ENCODE measurements at places on chromosomes 6 and 20. TPM values are rescaled to one million over a fixed set of nuclear protein-coding genes. Genes with fewer than 3 reads are reported as not detected.

DNA sequence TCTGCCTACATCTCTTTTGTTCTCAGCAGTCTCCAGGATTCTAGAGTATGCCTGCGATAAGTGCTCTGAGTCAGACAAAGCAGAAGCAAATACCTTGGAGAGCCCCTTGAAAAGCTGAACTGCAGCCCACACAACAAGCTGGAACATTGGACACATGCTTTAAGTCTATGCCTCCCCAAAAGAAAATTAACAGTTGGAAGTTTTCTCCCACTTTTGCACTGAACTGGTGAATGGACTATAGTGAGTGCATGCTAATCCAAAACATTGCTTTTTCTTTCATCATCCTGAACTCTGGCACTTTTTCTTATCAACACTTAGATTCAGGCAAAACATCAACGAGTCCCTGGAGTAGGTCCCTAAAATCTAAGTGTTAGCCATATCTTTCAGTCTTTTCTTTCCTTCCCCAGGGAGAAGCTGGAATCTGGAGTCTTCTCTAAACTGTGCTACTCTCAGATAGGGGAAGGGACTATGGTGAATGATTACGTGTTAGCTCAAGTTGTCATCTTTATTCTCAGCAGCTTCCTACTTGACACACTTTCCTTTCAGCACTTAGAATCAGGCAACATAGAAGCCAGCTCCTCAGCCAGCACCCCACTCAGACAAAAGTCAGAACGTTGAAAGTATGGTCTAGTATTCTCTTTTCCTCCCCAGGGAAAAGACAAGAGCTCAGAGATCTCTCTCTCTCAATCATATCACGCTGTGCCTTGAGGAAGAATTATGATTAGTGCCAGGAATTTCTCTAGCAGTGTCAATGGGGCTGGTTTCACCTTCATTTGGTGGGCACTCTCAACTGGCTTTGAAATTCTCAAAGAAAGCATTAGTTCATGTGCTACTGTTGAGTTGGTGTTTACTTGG is 811.0 kb upstream of the GJE1 start:
- H3K4me1 ChIP-seq = no peaks in the 10 kb centered on the region
- H3K27ac ChIP-seq = no peak overlapping the region
- no peaks in the 10 kb centered on the region for H3K36me3 ChIP-seq
- no peak overlapping the region for H3K4me3 ChIP-seq

- H3K27me3 ChIP-seq = no peaks in the 10 kb centered on the region
- DNase-seq = peak; percentile 37
- no peak overlapping the region for H3K27ac ChIP-seq
- H3K36me3 ChIP-seq = peaks cover 43% of the 10 kb centered on the region
- no peak overlapping the region for H3K4me3 ChIP-seq
- H3K4me1 ChIP-seq = no peaks in the 10 kb centered on the region
Measured at GRCh38 chr20:35511814-35512420, 17.5 kb downstream of the C20orf173 start.

- DNase-seq = no peak
- H3K4me3 ChIP-seq = no peak overlapping the region
- H3K27ac ChIP-seq = no peak overlapping the region
Measured at GRCh38 chr6:157974341-157974894, 7.2 kb upstream of the SYNJ2 start.

DNA sequence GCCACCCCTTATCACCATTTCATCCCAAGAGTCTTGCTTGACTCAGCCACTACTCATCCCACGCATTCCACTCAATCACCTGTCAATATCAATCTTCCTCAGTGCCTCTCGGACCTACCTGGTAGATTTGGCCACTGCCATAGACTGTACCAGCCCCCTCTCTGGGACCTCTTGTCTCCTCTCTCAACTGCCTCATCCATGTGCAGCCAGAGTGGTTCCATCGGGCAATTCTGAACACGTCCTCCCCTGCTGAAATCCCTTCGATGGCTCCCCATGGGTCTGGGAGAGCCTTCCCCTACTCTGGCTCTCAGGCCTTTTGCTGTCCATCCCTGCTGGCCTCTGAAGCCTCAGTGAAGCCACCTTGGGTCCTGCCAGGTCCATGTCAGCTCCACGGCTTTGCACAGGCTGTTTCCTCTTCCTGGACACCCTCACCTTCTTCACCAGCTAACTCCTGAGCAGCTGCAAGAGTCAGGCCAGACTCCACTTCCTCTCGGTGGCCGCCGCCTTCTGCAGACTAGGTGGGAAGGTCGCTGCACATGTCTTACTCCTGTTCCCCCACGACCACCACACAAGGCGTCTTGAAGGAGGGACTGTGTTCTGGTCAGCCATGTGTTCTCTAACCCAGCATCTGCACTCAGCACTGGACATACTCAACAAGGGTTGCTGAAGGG is 120.4 kb downstream of the TOX2 start:
- no peak overlapping the region for H3K4me3 ChIP-seq
- H3K27me3 ChIP-seq = no peaks in the 10 kb centered on the region
- H3K36me3 ChIP-seq = no peaks in the 10 kb centered on the region
- no peaks in the 10 kb centered on the region for H3K4me1 ChIP-seq
- no peak for DNase-seq

DNA sequence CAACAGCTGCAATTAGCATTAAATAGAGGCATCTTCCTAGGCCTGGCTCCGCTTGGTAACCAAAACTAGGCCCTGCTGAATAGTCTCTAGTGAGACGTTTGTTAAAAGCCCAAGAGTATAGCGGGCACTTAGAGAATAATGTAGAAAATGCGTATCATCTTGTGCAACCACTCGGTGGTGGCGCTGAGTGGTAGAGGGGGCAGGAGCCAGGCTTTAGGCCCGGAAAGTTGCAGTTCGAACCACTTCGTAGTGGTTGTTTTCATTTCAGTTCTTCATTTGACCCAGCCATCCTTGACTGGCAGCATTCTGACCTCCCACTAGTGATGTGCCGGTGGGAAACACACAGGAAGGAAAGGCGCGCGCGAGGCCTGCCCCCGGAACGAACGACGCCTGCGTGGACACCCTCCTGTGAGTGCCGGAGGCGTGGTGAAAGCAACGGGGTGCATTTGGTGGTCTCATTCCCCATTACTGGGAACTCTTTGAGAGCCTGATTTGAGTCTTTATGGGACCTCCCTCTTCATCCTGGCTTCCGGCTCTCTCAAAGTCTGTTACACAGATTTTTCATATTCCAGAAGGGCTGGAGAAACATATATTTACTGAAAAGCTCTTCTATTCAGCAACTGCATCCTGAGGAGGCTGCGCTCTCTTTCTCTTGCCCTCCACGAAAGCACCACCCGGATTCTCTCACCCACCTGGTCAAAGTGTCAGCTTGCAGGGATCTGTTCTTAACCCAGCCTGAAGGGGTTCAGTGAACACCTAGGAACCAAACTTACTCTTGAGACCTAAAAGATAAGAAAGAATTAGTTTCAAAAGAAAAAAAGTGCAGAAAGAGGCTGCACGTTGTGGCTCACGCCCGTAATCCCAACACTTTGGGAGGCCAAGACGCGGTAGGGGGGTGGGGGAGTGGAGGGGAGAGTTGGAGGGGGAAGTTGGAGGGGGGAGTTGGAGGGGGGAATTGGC is 18.2 kb downstream of the GPX5 start:
- no peaks in the 10 kb centered on the region for H3K36me3 ChIP-seq
- H3K4me1 ChIP-seq = no peaks in the 10 kb centered on the region
- no peak overlapping the region for H3K27ac ChIP-seq
- no peaks in the 10 kb centered on the region for H3K27me3 ChIP-seq
- DNase-seq = peak; percentile 51

- no peaks in the 10 kb centered on the region for H3K36me3 ChIP-seq
- H3K4me3 ChIP-seq = peak overlapping the region; percentile 73
- no peaks in the 10 kb centered on the region for H3K4me1 ChIP-seq
- H3K27ac ChIP-seq = no peak overlapping the region
- DNase-seq = peak; percentile 65
Measured at GRCh38 chr6:27582928-27583725, 110.2 kb upstream of the ZNF184 start.

GRCh38 chr6:17983730-17984129 is 3.7 kb downstream of the KIF13A start:
- H3K4me1 ChIP-seq = peaks cover 3% of the 10 kb centered on the region
- no peak overlapping the region for H3K27ac ChIP-seq
- no peak for DNase-seq
- no peak overlapping the region for H3K4me3 ChIP-seq
- H3K36me3 ChIP-seq = peaks cover 4% of the 10 kb centered on the region

DNA sequence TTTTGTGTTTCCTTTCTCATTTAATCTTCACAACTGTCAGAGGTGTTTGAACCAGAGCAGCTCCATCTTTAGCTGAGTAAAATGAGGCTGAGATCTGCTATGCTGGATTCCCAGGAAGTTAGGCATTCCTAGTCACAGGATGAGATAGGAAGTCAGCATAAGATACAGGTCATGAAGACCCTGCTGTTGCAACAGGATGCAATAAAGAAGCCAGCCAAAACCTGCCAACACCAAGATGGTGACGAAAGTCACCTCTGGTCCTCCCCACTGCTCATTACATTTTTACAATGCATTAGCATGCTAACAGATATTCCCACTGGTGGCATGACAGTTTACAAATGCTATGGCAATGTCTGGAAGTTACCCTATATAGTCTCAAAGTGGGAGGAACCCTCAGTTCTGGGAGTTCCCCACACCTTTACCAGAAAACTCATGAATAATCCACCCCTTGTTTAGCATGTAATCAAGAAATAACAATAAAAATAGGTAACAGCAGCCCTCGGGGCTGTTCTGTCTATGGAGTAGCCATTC is 262.2 kb upstream of the FERMT1 start:
- H3K27me3 ChIP-seq = no peaks in the 10 kb centered on the region
- no peak overlapping the region for H3K27ac ChIP-seq
- no peaks in the 10 kb centered on the region for H3K4me1 ChIP-seq
- H3K36me3 ChIP-seq = no peaks in the 10 kb centered on the region
- DNase-seq = no peak

DNA sequence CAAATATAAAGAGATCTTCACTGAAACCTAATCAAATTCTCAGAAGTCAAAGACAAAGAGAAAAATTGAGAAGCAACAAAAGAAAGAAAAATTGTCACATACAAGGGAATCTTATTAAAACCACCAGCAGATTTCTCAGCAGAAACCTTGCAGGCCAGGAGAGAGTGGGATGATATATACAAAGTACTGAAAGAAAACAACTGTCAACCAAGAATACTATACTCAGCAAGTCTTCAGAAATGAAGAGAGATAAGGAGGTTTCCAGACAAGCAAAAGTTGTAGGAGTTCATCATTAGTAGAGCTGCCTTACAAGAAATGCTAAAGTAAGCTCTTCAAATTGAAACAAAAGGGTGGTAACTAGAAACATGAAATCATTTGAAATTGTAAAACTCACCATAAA is 345.6 kb downstream of the MAFB start:
- no peak for DNase-seq
- H3K27ac ChIP-seq = no peak overlapping the region
- H3K27me3 ChIP-seq = no peaks in the 10 kb centered on the region
- H3K4me1 ChIP-seq = no peaks in the 10 kb centered on the region
- peaks cover 15% of the 10 kb centered on the region for H3K36me3 ChIP-seq
- no peak overlapping the region for H3K4me3 ChIP-seq

DNA sequence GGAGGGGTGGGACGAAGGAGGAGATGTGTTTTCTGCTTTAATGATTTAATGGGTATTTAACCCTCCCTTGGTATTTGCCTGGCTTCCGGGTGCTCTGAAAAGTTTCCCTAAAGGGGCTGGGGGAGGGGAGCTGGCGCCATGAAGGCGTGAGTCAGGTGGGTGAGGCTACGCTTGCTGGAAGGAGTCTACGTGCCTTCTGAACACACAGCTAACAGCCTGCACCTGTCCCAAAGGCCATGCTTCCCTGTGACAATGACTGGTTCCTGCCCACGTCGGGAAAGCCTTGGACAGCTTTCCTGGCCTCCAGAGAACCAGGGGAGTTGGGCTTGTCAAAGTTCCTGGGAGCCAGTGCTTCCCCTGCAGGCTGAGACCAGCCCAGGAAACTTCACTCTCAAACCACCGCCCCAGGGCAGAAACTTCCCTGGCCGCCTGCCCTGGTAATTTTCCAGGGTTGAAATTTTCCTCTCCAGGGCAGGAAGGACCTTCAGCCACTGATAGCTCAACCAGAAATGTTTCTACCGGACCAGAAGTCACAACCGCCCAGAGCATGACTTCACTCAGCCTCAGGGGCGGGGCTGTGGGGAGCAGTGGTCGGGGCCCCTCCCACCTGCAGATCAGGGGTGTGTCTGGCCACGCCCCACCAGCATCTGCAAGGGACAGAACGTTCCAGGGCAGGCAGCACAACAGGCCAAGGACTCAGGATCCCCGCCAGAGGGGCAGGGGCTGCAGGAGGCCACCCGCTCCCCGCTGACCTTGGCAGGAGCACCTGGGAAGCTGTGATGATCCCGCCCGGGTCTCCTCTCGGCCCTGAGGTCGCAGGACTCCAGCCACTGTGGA is 18.6 kb upstream of the SLCO4A1 start:
- H3K27me3 ChIP-seq = no peaks in the 10 kb centered on the region
- H3K4me1 ChIP-seq = peaks cover 2% of the 10 kb centered on the region
- H3K36me3 ChIP-seq = no peaks in the 10 kb centered on the region

GRCh38 chr20:63101781-63102720 is 95.3 kb upstream of the BHLHE23 start:
- peaks cover 22% of the 10 kb centered on the region for H3K27me3 ChIP-seq
- peak overlapping the region; percentile 64 for H3K4me3 ChIP-seq
- H3K27ac ChIP-seq = no peak overlapping the region
- H3K36me3 ChIP-seq = no peaks in the 10 kb centered on the region
- DNase-seq = peak; percentile 40
- H3K4me1 ChIP-seq = peaks cover 3% of the 10 kb centered on the region

GRCh38 chr20:56688106-56688505 is 59.0 kb downstream of the TFAP2C start:
- peaks cover 8% of the 10 kb centered on the region for H3K4me1 ChIP-seq
- no peak overlapping the region for H3K27ac ChIP-seq
- H3K36me3 ChIP-seq = no peaks in the 10 kb centered on the region

GRCh38 chr6:167789358-167789757 is 37.4 kb upstream of the AFDN start:
- H3K27ac ChIP-seq = no peak overlapping the region
- DNase-seq = no peak
- no peaks in the 10 kb centered on the region for H3K27me3 ChIP-seq
- H3K4me1 ChIP-seq = no peaks in the 10 kb centered on the region

DNA sequence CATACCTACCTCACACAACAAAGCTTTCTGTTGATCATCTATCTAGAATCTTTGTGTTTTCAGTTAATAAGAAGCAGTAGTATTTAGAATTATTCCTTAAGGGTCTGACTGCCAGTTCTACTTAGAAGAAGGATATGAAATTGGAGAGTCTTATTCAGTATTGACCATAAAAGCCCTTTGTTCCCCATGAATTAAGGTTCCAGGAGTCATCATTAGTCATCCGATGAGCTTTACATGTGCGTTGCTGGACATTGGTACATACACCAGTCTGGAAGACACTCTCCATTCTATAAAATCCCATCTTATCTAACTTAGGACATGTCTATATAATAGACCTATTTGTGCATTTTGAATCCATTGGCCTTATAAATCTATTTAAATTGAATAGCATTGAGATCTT is 34.4 kb upstream of the RNF217 start:
- no peaks in the 10 kb centered on the region for H3K36me3 ChIP-seq
- DNase-seq = no peak
- H3K27ac ChIP-seq = no peak overlapping the region
- H3K27me3 ChIP-seq = no peaks in the 10 kb centered on the region

GRCh38 chr6:31558318-31558625 is 10.9 kb downstream of the NFKBIL1 start:
- DNase-seq = no peak
- no peak overlapping the region for H3K4me3 ChIP-seq
- H3K36me3 ChIP-seq = peaks cover 14% of the 10 kb centered on the region

Gene BTNL2
- not detected for total RNA-seq

Gene HS3ST5
- total RNA-seq = 14.4 TPM

Gene E2F1
- 57.9 TPM for total RNA-seq

Gene RPN2
- total RNA-seq = 234 TPM

Gene MAN1A1
- total RNA-seq = 1.9 TPM

Gene C6orf52
- total RNA-seq = 2.3 TPM

Gene SSR1
- 102 TPM for total RNA-seq

Gene SOX4
- 108 TPM for total RNA-seq

Gene BYSL
- total RNA-seq = 71.1 TPM

Gene ATG5
- total RNA-seq = 37.2 TPM

Gene MAVS
- 24.3 TPM for total RNA-seq

Data from H9 (cell line).